ENCODE measurements at places on chromosomes 16 and 17.

DNA sequence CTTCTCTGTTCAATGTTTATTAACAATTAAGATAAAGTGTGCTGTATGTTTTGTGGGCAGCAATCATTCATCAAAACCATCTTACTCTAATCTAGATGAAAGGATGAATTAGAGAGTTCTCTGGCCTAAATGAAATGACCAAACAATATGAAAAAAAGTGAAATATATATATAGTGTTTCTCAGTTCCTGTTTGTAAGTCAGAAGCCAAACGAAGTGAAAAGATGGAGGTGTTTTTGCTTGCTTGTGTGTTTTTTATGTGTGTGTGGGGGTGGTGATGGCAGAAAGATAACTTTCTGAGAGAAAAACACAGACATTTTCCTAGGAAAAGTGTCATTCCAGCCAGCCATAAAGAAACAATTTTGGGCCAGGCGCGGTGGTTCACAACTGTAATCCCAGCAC, 138.6 kb downstream of the CDH8 start:
- DNase-seq, result no peak

GRCh38 chr16:87389245-87389644, 2.9 kb upstream of the MAP1LC3B start:
- DNase-seq, result no peak

- DNase-seq, result no peak
Measured at GRCh38 chr16:20301840-20302239, 25.5 kb downstream of the GP2 start.

- no peak for DNase-seq
Measured at GRCh38 chr16:80640316-80640715, 99.5 kb downstream of the DYNLRB2 start.

GRCh38 chr17:21345236-21345635, 30.9 kb upstream of the KCNJ12 start:
- DNase-seq, result no peak

GRCh38 chr16:67052399-67052798, 23.4 kb downstream of the CBFB start:
- DNase-seq, result no peak

DNA sequence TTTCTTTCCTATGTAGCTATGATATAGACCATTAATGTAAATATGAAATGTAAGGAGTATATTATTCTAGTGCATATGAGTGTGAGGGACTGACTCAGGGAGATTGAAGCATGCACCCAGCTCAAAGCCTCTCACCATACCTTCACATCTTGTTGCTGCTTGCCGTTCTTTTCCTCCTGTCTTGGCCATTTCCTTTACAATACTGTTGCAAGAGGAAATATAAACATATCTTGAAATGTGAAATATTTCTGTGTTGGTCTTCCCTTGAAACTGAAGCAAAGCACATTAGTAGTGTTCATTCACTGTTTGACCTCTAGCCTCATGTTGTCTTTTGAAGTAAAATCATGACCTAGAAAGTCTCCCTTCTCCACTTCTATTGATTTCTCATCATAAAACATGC, 46.6 kb downstream of the PHKB start:
- DNase-seq, result no peak

- no peak for DNase-seq
Measured at GRCh38 chr17:46756081-46756735, 62.3 kb downstream of the WNT3 start.

DNA sequence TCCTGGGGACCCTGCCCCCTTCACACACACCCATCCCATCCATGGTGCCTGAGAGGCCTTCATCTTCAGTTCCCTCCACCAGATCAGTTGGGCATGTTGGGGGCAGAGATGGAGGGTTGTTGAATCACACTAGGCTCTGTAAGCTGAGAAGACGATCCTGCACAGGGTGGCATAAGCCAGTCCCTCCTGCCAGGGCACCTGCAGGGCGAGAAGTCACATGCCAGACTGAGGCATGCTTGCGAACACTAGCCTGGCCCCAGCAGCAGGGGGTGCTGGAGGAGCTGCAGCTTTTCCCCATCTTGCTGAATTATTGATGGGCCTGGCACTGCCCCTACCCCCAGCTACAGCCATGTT, 6.1 kb upstream of the TBX2 start:
- no peak for DNase-seq

- no peak for DNase-seq
Measured at GRCh38 chr17:32445971-32446370, 1.7 kb downstream of the PSMD11 start.

GRCh38 chr17:63596856-63597586, 3.7 kb upstream of the TACO1 start:
- DNase-seq, result no peak

- DNase-seq, result no peak
Measured at GRCh38 chr16:30053376-30054015, 12.1 kb upstream of the ALDOA start.

DNA sequence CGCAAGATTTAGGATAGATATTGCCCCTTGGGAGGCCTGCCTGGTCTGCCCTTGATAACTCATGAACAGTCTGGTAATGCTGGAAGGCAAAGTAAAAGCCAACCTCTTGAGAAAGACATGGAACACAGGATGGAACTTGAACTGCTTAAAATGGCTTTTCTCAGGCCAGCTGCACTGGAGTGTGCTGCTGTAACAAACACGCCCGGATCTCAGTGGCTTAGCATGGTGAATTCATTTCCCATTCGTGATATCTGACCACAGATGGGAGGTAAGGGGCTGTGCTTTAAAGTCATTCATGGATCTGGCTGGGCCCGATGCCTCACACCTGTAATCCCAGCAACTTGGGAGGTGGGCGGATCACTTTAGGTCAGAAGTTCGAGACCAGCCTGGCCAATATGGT, 113.2 kb downstream of the WWOX start:
- no peak for DNase-seq

DNA sequence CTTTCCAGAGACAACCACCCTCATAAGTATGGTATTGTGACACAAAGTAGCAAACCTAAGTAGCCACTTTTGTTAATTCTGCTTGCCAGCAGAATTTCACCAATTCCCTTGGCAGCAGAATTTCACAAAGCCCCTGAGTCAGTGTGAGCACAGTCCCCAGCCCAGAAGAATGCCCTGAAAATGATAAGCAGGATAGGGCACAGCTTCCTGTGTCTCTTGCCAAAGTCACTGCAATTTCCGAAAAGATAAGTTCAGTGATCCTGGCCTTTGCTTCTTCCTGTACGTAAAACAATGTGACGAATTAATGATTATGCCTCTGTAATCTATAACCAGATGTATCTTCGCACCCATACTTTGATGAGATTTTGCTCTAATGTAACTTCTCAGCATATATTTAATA, 16.0 kb upstream of the WIPF2 start:
- DNase-seq, result no peak

Measured in AG04450 (cell line).